Stimulated activated CD4-positive, alpha-beta T cell treated with anti-CD3 and anti-CD28 coated beads, Interleukin-1b, Interleukin-23, amount 100 ng/mL, for 4 hours (primary cell): ENCODE measurements at places on chromosomes 4 and X.
A peak's percentile ranks its signal among the peaks of the same experiment; 100 is the strongest.

- peak; percentile 60 for DNase-seq
Measured at GRCh38 chr4:87150498-87151261, 69.7 kb downstream of the KLHL8 start.

GRCh38 chrX:153845195-153845594 lies 14.9 kb upstream of the PDZD4 start:
- DNase-seq: no peak

DNA sequence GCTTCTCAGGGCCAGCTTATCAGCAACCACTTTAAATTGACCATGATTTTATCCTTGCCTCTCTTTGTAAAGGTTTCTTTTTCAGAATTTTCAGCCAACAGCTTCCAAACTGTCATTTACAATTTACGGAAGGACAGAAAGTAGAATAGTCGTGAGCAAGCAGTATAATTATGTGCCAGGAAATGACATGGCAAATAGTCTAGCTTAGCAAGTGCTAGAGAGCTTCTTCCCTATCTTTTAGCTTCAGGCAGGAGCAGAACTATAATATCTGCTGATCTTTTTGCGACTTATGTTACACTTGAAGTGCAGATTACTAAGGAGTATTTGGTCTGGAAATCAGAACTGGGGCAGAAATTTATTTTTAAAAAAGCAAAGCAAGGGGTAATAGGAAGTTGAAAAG lies 123.0 kb upstream of the AP1S2 start:
- DNase-seq: no peak

GRCh38 chr4:162866565-162866964 lies 300.1 kb downstream of the NAF1 start:
- DNase-seq: no peak

DNA sequence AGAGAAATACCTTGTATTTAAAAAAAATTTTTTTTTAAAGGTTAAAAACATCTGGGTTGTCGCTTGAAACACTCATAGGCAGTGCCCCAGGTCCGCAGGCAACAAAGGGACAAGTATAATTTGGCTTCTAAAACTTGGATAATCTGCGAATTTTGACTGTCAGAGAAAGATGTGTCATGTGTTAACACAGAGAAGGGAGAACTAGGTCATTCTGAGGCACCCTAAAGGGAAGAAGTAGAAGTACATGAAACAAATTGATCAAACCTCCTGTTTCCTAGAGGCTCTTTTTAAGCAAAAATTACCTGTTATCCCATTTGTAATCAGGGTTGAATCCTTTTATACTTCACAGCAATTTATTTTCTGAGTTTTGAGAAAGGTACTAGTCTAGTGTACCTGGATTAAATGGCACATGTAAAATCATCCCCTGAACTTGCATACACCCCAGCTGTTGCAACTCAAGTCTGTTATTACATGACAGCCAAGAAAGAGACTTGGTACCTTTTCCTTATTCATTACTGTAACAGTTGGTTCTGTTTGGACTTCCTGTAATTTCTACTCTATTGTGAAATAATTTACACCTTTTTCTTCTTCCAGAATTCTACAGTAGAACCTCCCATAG lies 1.7 kb downstream of the SRD5A3 start:
- DNase-seq: no peak

DNA sequence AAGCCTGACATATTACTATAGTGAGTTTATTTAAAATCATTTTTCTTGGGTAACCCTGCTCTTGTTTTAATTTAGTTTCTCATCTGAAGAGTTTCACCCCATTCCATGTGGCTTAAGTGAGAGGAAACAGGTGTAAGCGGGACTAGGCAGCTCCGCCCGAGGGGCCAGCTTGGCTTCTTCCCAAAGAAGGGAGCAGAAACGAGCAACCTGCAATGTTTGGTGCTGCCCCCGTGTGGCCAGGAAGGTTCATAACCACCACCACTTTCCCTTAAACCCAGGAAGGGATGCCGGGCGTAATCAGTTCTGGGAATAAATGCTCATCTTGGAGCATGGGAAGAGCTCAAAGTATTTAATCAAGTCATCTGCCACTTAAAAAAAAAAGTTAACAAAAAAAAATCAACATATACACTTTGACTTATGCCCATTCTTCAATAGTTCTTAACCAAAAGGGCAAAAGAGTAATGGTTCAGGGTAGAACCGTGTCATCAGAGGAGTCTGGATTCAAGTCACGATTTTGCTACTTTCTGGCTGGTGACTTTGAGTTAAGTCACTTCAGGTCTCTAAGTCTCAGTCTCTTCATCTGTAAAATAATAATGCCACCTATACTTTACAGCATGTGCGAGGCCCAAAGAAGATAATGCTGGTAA lies 147.9 kb downstream of the NSUN7 start:
- DNase-seq: peak; percentile 71

DNA sequence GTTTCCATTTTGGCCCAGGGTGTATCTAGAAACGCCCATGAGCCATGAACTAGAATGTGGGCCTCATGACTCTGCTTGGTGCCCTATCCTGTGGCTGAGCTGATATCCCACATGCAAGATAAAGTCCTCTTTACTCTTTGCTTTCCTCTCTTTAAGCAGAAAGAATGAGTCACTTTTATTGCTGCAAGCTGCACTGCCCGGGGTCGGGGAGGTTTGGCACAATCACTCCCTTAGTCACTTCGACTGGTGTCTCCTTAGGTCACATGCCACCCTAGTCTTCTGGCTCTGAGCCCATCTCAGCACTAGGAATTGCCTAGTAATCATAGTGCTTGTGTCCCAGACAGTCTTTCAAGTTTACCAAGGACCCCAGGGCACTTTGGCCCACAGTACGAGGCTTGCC lies 75.1 kb upstream of the CXorf66 start:
- no peak for DNase-seq

DNA sequence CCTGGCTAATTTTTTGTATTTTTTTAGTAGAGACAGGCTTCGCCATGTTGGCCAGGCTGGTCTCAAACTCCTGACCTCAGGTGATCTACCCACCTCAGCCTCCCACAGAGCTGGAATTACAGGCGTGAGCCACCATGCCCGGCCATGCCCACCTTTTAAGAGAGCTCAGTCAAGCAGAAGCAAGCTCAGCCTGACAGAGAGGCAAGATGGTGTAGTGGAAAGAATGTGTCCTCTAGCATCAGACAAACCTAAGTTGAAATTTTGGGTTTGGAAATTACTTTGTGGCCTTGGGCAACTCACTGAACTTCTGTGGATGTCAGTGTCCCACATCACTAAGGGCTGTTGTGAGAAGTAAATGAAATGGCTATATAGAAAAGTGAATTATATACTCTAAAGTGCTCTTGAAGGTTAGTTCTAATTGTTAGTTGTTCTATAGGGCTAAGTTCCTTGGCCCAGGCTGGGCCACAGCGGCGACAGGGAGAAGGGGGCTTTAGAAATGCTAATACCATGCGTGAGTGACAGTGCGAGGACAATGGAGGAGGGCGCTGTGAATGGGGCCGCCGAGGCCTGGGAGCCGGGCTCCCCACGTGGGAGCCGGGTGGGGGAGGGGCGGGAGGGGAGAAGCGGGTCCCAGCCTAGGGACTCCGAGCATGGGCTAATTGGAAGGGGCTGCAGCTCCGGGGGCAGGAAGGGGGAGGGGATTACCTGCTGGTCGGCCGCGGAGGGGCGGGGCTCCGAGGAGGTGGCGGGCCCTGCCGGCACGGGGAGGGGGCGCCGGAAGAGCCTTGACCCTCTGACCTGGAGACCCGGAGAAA lies 15.6 kb downstream of the PJA1 start:
- no peak for DNase-seq

DNA sequence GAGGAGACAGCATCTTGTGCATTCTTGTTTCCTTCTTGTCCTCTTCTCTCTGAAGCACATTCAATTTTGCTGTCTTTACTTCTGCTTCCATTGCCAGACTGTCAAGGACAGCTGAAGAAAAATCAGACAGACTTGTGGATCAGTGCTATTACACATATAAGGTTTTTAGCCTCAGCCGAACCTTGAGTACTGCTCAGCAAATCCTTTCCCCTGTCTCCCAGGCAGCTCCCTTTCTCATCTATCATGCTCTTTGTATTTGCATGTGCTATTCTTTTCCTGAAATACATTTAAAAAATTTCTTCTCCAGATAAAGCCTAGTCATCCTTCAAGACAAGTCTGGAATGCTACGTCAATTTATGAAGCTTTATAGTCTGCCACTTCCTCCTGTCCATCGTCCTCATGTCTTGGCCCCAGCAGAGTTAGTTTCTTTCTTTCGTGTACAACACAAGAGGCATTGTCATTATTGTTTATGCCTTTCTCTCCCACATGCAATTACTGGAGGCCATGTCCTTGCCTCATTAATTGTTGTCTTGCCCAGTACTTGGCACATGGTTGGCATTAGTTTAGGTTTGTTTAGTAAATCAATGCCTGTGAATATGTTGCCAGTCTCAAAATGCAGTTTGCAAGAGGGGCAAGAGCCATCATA lies 45.1 kb downstream of the ADGRL3 start:
- DNase-seq: no peak

- no peak for DNase-seq
Measured at GRCh38 chr4:154584259-154584658, 6.3 kb downstream of the FGA start.

- no peak for DNase-seq
Measured at GRCh38 chr4:20408611-20409010, 156.9 kb downstream of the SLIT2 start.

DNA sequence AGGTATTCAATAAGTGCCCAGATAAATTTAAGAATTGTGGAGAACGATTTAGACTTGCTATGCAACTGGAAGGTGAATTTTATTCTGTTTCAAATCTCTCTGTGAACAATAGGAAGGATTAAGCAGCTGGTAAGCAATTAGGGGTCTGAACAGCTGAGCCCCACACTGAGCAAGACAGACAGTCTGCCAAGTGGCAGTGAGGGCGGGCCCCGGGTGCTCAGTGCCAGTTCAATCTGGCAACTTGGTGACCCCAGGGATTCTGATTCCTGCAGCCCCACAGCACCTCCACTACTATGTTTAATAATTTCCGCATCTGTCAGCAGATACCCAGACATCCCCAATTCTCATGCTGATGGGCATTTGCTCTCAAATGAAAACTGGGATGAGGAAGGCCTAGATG lies 317.3 kb downstream of the PPP1R2C start:
- DNase-seq: no peak

- DNase-seq: no peak
Measured at GRCh38 chr4:149183638-149184037, 632.0 kb downstream of the IQCM start.

DNA sequence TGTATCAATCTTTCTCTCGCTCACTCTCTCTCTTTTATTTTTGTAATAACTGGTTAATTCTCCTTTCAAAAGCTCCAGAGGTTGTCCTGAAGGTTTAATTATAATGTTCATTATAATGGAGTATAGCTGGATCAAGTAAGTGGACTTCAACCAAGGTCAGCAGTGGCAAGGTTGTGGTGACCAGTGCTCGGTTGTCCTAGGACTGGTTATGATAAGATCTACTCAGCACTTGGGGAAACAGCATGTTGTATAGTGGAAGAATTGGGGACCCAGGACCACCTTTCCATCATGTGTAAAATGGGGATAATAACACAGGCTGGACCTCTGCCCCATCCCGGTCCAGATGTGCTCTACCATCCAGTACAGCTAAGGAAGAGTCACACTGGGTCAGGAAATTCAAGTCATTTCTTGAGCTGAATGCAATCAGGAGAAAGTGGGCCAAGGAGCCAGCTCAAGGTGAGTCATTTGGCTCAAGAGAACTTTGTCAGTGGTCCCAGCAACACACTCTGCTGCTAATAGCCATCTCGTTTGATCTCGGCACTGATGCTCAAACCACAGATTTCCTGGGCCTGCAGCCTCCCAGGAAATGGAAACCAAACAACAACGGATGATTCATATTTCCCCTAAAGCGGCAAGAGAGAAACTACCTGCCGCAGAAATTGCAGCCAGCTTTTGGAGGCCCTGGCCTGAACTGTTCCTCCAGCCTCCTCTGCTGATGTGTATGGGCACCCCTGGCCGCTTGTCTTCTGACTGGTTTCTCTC lies 123.6 kb upstream of the RBPJ start:
- DNase-seq: peak; percentile 49

DNA sequence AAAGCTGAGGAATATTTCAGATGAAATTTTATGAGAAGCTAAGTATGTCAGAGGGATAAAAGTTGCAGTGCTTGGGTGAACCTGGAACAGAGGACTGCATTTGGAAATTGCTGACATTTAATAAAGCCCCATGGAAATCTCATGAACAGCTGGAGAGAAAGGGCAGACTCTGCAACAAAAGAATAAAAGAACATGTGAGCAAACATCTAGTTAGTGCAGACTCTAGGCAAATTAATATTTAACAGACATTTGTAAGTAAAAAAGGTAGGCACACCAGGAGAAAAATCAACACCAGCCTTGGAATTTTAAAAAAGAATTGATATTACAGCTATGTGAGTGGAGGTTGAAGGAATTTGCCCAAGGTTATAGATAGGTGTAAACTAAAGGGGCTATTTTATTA lies 114.6 kb upstream of the PUDP start:
- no peak for DNase-seq
